Fibroblast of the conjunctiva (primary cell): ENCODE measurements at places on chromosomes 7 and 10.

DNA sequence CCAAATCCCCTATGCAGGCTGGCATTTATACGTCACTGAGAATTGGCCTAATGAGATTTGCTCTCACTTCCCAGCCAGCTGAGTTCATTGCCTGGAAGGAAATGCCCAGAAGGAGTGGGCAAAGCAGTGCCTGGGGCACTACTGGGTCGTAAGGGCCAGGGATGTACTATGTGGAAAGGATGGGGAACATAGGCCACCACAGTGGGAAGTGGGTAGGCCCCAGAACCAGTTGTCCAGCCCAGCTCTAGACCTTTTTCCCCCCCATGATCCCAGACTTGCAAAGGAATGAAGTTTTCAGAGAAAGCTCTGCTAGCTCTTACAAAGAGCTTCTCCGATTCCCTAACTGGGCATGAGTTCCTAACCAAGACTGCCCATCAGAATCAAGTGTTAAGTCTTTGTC lies 13.9 kb downstream of the TRPV5 start:
- no peak for DNase-seq

GRCh38 chr7:80428161-80429054 lies 83.5 kb downstream of the GNAT3 start:
- DNase-seq = peak; percentile 63

DNA sequence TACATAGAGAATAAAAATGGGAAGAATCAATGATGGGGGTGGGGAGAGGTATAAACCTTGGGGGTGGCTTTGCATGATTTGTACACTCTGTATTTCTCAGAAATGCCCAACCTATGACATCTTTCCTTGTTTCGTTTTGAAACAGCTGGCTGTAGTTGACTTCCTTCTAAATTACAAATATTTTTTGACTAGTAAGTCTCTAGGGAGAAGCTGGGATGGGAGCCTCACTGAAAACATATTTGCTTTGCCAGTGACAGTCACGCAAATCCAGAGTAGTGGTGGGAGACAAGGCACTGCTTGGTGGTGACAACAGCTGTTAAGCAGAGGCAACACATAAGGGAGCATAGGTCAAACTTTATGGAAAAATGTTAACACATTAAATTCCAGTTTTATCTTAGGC lies 440.5 kb downstream of the SEMA3D start:
- DNase-seq = no peak

DNA sequence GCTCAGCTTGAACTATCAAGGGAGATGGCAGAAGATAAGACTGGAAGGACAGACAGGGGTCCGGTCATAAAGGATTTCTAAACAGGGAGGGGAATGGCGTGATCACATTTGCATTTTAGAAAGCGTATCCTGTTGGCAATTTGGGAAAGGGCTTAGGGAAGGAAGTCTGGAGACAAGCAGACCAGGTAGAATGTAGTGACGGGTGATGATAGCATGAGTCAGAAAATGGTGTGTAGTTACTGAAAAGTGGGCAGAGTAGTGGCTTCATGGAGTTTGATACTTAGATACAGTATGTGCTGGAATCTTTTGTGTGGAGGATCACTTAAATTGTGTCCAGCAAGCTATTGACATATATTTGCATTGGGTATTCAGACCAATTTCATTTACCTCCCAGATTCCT lies 61.2 kb downstream of the LRGUK start:
- DNase-seq = no peak

DNA sequence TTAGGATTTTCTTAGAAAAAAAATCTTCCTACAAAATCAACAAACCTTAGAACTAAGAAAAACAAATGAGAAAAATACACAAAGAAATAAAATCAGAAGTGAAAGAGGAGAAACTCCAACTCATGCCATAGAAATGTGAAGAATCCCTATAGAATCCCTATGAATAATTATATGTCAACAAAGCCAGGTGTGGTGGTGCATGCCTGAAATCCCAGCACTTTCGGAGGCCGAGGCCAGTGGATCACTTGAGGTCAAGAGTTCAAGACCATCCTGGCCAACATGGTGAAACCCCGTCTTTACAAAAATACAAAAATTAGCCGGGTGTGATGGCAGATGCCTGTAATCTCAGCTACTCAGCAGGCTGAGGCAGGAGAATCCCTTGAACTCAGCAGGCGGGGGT lies 27.1 kb downstream of the ACSM6 start:
- no peak for DNase-seq

- DNase-seq = no peak
These were observed 85.1 kb downstream of the HIPK2 start for GRCh38 chr7:139692723-139693122.

- no peak for DNase-seq
These were observed 174.1 kb upstream of the BET1 start for GRCh38 chr7:94178230-94178629.

DNA sequence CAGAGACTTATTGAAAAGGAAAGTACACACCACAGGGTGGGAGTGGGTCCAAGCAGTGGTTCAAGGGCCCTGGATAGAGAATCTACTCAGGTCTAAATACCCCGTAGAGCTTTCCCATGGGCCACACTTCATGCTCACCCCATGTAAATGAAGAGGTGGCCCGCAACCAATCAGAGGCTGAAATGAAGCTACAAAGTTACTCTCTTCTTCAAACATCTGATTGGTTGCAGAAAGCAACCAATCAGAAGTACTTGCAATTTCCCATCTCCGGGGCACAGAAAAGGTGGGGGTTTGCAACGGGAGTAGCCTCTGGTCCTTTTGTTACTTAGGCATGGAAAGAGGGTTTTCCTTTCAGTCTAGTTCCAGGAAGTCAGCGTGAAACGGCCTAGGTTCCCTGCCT lies 15.2 kb upstream of the GALNTL5 start:
- no peak for DNase-seq

- DNase-seq = no peak
These were observed 60.9 kb downstream of the LRMDA start for GRCh38 chr10:75492173-75492925.

GRCh38 chr10:83248106-83248631 lies 891.1 kb upstream of the GHITM start:
- no peak for DNase-seq

DNA sequence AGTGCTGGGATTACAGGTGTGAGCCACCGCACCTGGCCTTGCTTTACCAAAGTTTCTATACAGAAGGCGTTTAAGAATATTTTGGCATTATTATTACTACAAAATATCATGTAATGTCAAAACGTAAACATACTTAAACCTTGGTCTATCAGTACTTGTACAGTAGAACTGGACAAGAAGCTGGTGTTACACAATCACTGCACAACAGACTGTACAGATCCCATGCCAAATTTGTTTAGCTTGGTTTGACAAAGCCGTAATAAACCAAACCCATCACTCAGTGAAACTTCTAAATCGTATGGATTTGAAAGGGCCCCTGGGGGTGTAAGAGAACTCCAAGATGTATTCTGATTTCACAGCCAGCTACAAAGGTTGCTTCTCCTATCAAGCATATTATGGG lies 51.8 kb upstream of the RHEB start:
- no peak for DNase-seq

- DNase-seq = no peak
These were observed 269.7 kb upstream of the TPK1 start for GRCh38 chr7:145105561-145105960.

GRCh38 chr7:158519633-158520174 lies 67.9 kb downstream of the PTPRN2 start:
- no peak for DNase-seq

GRCh38 chr10:25747084-25747483 lies 186.9 kb upstream of the MYO3A start:
- DNase-seq = no peak

- no peak for DNase-seq
These were observed 7.8 kb upstream of the FAM20C start for GRCh38 chr7:184294-185264.

- peak; percentile 51 for DNase-seq
These were observed 40.7 kb downstream of the ATE1 start for GRCh38 chr10:121886997-121887622.

DNA sequence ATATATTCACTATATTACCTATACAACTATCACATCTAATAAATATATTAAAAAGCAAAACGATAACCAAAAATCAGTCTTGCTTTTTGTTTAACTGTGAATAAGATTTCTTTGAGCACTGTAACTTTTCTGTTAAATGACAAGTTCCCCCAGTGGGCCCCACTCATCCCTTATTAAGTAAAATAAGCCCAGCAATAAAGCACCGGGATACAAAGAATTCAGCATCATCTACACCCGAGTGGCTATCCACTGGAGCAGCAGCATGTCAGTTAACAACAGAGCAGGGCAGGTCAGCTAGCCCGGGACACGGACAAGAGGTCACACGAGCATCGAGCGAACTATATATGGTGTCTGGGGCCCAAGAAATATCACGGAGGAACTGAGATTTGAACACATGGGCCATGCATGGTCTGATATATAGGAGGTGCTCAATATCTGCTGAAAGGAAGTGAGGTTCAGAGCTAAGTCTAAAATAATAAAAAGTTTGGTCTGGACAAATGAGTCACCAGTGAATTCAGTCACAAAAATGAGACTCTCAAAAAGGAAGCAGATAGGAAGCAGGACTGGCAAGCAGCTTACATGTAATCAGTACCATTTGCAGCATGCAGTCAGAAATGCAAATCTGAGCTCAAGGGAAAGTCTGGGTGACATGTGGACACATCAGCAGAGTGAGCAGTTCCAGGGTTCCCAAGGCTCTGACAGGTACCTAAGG lies 4.1 kb downstream of the ERCC6 start:
- peak; percentile 26 for DNase-seq

DNA sequence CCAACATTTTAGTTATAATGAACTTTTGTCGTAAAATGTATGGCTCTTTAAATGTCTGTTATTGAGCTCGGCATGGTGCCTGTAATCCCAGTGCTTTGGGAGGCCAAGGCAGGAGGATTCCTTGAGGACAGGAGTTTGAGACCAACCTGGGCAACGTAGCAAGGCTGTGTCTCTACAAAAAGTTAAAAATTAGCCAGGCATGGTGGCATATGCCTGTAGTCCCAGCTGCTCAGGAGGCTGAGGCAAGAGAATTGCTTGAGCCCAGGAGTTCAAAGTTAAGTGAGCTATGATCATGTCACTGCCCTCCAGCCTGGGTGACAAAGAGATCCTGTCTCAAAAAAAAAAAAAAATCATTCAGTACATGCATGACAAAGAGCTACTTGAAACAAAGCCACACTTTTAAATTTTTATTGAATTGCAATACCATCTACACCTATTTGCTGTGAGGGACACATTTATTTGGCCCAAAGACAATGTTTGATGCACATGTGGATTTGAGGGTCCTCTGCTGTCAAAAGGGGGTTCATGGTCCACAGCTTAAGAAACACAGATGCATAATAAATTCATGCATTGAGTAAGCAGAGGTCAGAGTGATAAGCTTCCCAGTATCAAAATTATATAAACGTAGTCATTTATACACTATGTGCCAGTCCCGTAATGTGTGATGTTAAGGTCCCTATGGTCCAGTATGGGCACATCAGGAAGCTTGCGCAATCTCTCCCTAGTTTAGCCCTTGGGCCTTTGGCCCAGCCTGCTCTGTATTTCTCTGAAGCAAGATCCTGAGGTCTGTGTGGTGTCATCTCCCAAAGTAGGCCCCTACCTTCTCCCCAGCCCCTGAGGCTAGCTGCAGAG lies 4.4 kb upstream of the MALSU1 start:
- DNase-seq = no peak

DNA sequence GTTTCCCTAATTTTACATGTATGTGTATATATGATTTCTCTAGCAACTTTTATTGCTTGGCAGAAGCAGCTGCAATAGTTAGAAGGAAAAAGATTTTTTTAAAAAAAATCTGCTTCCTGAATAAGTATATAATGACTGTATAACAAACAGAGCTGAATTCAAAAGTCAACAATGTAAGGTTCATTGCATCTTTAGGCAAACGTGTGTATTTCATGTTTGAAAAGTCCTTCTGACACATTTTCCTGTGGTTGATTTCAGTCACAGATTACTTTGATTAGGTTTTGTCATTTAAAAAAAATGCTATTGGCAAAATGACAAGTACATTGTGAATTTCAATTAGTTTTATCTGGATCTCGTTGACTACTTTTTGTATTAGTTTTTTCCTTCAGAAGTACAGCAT lies 231.0 kb downstream of the CSTF2T start:
- no peak for DNase-seq

GRCh38 chr10:123521076-123521475 lies 145.1 kb upstream of the GPR26 start:
- no peak for DNase-seq

GRCh38 chr10:6977398-6978186 lies 397.5 kb upstream of the PRKCQ start:
- DNase-seq = no peak

DNA sequence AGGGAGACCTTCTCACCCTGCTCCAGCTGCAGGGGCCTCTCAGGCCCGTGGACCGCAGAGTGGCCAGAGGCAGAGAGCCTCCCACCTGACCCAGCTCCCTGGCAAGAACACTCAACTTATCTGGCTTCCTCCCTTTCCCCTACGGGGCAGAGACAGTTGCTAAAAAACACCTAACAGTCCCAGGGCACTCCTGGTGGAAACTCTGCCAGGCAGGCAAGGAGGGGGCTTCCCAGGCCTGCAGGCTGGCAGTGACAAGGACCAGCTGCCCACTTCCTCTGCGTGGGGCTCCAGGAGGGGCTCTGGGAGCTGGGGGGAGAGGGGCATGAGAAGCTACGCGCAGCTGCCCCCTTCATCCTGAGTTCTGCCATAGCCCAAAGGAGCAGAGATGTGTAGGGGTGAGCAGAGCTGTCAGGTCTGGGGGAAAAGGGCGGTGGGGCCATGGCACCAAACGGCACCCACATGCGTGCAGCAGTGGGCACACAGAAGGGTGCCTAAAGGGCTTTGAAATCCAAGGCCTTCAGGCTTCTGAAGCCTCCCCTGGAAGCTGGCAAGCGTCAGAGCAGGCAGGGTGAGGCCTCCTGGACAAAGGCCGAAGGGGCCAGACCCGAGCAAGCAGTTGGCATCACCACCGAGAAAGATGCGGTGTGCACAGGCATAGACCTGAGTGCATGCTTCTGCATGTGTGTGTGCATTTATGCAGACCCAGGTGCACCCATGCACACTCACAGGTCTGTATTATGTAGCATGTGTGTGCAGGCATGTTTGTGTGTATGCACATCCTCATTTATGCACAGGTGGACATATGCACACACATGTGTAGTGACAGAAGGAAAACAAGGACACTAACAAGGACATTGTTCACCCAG lies 14.4 kb downstream of the SPOCK2 start:
- no peak for DNase-seq

GRCh38 chr10:119962837-119963236 lies 70.3 kb downstream of the SEC23IP start:
- DNase-seq = no peak
